Urothelium cell line (cell line): ENCODE measurements at places on chromosomes 3 and 15.

DNA sequence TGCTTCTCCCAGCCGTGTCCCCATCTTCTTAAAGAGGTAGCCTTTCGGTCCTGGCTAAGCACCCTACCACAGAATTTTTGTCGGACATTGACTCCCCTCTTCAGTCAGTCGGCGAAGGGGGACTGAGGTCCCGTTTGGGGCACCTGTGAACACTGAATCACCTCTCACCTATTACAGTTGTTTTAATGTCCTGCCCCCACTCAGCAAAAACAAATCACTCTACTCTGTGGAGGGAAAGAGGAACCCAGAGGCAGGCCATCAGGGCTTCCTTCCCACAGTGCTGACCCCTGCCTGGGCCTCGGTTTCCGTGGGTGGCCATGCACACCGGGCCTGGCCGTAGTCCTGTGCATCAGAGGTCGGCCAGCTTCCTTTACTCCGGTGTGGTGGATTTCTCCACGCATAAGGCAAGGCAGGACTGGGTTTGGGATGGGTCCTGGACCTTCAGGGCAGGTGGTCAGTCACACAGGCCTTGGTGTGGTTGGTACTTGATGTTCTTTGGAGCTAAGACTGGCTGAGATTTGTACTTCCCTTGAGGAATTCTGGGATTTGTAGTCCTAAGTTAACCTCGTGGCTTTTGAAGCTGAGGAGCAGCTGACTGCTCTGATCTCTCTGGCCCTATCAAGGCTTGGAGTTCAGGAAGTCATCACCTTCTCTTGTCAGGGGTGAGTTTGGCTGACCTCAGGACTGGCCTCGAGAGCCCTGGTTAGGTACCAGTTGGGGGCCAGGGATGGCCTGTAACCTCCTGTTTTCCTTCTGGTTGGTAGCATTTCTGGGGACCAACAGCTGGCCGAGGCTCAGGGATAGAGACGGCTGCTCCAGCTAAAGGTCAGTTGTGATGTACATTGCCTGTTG lies 627 bp upstream of the FAM131A start:
- DNase-seq: peak; percentile 50

- no peak for DNase-seq
Observed at GRCh38 chr3:194389269-194389668, 9.8 kb downstream of the GP5 start.

- no peak for DNase-seq
Observed at GRCh38 chr3:177290633-177291032, 93.4 kb upstream of the TBL1XR1 start.

DNA sequence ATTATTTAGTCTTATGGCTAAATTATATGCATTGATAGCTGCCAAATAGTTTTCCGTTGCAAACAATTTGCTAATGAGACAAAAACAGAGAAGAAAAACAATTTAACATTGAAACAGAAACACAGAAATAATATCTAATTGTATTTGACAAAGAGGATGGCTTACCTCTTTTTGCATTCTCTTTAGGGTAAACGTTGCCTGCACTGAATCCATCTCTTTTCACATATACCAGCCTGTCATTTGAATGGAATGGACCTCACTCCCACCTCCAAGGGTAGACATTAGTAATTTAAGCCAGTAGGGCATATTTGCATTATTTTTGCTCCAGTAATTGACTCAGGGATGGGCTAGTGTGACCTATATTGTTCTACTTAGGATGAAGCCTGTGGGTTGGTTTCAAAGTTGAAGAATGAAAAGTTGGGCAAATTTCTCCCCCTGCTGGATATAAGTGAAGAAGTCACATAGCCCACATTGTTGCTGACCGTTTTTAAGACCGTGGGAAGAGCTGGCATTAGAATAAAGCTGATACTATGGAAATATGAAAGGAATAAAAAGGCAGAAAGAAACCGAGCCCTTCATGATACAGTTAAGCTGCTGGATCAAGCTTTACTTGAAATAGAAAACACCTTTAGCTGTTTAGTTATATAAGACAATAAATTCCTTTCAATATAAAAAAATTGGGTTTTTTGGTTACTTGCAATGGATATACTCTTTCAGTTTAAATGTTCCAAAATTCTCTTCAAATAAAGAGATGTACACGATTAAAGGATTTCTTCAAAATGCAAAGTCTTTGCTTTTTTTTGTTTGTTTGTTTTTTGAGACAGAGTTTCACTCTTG lies 26.9 kb downstream of the PIERCE2 start:
- DNase-seq: peak; percentile 29

DNA sequence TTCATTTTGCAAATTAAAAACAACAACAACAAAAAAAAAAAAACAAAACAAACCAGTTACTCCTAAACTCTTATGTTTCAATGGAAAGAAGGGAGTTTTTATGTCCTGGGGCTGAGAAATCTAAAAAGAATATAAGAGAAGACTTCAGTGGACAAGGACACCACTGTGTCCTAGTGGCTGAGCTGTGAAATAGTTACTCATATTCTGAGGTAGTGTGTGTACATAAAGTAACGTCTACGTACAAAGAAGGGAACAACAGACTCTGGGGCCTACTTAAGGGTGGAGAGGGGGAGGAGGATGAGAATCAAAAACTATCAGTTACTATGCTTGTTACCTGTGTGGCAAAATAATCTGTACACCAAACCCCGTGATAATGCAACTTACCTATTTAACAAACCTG lies 6.0 kb upstream of the TP53BP1 start:
- no peak for DNase-seq

DNA sequence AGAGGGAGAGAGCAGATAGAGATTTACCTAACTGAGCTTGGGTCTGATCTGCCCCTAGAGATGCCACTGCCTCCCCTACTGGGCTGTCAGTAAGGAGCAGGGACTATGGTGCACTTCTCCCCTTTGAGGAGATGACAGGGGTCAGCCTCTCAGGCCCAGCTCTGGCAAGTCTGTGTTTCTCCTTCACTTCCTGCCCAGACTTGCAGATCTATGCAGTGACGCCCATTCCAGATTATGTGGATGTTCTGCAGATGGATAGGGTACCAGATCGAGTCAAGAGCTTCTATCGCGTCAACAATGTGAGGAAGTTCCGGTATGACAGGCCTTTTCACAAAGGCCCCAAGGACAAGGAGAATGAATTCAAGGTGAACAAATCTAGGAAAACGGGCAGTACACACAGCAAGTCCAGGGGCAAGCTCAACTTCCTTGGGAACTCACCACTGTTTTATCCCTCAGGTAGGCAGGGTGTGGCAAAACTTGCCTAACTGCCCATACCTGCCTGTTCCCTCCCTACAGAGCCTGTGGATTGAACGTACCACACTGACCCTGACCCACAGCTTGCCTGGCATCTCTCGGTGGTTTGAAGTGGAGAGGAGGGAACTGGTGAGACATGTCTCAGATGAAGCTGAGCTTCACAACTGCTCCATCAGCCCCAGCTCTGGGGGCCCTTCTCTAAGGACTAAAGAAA lies 29.1 kb upstream of the MANF start:
- no peak for DNase-seq
